CD4-positive, alpha-beta T cell treated with Interleukin-17A for 1 hour (primary cell): ENCODE measurements at places on chromosomes 6 and 20.

DNA sequence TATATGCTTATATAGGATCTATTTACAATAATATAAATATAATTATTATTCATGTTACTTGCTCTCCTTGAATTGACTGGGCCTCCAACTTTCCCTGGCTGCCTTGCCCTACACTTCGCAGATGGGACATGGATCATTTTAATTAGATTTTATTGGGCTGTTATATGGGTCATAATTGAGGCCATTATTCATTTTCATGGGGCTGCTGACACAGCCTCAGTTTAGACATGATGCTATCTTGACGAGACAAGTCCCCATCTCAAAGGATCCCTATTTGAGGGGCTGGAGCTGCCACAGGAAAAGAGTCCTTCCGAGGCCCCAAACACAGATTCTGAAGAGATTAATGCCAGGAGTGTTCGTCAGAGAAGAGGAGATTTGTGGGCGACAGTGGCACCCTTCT, 170.4 kb downstream of the DHX35 start:
- DNase-seq = no peak

- no peak for DNase-seq
Observed at GRCh38 chr20:17856837-17857605, 111.6 kb downstream of the SNX5 start.

- no peak for DNase-seq
Observed at GRCh38 chr20:53952528-53953096, 117.8 kb downstream of the BCAS1 start.

DNA sequence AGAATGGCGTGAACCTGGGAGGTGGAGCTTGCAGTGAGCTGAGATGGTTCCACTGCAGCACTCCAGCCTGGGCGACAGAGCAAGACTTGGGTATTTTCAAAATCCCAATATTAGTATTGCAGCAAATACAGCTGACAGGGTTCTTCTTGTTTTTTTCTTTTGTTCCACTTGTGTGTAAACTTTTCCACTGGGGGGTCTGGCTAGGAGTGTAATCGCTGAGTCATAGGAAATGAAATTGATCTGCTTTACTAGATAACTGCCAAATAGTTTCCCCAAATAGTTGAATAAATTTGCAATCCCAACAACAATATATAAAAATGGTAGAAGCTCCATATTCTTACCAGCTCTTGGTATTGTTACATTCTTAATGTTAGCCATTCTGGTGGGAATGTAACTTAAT, 526.0 kb upstream of the SOX4 start:
- DNase-seq = no peak
